ENCODE measurements at places on chromosomes 1 and 21. TPM values are rescaled to one million over a fixed set of nuclear protein-coding genes. Genes with fewer than 3 reads are reported as not detected.

Gene ACTN2
- 0.37 TPM for total RNA-seq

GRCh38 chr1:77281491-77282186, at the start of gene AK5:
Gene AK5 (plus strand): TSS chr1:77282019. CDS start chr1:77282314, 295 bp downstream.
- peak; percentile 71 for DNase-seq

GRCh38 chr21:42114646-42115045, 43.5 kb downstream of the UMODL1 start:
- no peak for DNase-seq

DNA sequence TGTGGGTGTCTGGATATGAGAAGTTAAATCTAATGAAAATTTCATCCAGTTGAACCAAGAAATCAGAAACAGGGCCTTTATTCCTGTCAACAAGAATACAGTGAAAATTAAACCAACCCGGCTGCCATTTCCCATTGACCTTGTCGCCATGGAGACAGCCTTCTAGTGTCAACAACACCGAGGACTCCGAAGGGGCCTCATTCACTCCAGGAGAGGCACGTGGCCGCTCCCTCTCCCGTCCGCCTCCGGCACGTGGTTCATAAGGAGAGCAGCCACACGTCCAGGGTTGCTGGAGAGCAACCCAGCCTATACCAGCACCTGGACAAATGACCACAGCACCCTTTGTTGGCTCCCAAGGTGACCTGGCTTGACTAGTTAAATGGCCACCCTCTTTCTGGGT, 120.3 kb upstream of the VAMP3 start:
- DNase-seq: no peak

Gene SLAMF6
- 48.1 TPM for total RNA-seq

GRCh38 chr1:30735124-30735523, 11.7 kb upstream of the MATN1 start:
- no peak for DNase-seq

- no peak for DNase-seq
Observed at GRCh38 chr1:179575497-179576314, at the start of gene NPHS2. Gene NPHS2 (minus strand): TSS chr1:179575948. CDS start chr1:179575864, 84 bp downstream.

Gene CFAP107
- not detected for total RNA-seq

Gene SYPL2
- total RNA-seq: not detected

Gene ADGRL2
- not detected for total RNA-seq

DNA sequence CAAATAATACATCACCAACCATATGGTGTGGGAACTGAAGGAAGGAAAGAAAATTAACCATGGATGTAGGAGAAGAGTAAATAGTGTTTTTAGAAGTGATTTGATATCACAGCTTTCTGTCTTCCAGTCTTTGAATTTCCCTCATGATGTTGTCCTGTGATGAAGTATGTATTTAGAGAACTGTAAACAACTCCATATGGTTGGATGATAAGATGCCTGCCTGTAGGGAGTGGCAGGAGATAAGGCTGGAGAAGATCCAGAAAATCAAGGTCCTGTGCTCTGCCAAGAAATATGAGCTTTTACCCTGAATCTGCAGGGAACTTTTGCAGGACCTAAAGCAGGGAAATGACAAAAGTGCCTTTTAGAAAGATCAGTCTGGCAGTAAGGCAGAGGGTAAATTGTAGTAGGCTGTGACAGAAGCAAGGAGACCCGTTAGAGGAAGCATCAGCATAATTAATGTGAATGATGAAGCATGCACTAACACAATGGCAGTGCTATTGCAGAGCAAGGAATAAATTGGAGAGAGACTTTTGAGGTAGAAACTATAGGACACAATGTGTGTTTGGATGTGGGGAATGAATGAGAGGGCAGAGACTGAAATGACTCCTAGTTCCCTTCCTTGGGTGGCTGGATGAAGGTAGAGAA, 21.9 kb downstream of the CEPT1 start:
- DNase-seq: no peak

Gene ALG6
- 17.4 TPM for total RNA-seq

Gene RAD54L
- 61.8 TPM for total RNA-seq

Gene SLAMF1
- 41.6 TPM for total RNA-seq

- DNase-seq: no peak
Observed at GRCh38 chr21:46254208-46254975, 25.8 kb upstream of the LSS start.

DNA sequence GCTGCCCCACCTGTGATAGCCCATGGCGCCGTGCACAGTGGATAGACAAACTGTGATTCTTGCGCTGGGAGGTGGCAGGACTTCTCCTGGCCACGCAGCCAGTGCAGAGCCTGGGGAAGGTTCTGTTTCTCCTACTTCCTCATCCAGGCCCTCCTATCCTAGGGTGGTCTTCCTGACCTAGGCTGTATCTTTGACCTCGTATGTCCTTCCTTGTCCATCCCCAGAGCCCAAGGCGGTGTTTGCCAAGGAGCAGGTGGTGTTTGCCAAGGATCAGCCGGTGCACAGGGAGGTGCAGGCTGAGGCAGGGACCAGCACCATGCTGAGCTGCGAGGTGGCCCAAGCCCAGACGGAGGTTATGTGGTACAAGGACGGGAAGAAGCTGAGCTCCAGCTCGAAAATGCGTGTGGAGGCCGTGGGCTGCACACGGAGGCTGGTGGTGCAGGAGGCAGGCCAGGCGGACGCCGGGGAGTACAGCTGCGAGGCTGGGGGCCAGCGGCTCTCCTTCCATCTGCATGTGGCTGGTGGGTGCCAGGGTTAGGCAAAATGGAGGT, 63.9 kb downstream of the OBSCN start:
- DNase-seq: no peak

DNA sequence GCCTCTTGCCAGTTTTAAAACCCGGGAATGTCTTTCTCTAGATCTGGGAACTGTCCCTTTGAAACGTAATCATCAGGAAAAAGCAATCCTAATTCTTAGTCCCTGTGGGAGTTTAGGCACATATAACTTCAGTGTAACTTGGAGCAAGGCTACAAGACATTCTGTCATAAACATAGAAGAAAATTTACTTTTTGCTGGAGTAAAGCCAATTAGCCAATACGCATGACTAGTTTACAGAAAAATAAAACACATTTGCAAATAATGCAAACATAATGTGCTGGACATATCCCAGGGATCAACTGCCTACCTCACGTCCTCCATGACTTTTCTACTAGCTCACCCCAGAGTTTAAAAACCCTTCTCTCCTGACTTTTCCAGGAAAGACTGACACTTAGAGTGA, 970.6 kb downstream of the MRPL39 start:
- no peak for DNase-seq

GRCh38 chr1:10529765-10530164, 55.0 kb downstream of the PEX14 start:
- DNase-seq: no peak

GRCh38 chr1:218463194-218464156, 118.3 kb downstream of the TGFB2 start:
- DNase-seq: no peak

DNA sequence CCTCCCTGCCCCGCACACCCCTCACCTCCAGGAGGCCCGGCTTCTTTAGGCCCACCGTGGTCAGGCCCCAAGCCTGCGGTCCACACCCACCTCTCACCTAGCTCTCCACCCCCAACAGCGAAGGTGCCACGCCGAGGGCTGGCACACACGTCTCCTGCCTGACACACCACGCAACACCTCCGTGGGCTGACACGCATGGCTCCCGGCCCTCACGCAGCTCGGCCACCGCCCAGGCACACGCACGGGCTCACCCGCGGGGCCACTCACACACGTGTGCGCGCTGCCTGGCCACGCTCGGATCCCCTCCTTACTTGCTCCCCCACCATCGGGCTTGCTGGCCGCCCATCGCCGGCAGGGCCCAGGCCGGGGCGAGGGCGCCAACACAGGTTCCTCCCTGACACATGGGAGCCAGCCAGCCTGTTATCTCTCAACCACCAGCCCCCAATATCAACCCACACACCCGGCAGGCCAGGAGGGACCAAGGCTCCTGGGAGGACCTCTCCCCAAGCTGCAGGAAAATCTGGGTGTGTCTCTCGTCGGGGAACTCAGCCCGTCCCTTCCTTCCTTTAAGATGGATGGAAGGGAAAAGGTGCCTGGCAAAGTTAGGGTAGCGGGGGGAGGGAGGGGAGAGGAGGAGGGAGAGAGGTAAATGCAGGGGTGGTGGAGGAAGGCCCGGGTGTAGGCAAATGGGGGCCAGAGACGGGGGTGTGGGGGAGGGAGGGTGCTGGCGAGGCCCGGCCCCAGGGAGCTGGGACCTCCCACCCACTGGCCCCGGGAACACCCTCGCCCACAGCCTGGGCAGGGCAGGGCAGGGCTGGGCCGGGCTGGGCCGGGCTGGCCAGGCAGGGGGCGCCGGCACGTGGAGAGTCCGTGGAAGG, 546 bp downstream of the ELOVL1 start:
- peak; percentile 43 for DNase-seq

Gene HSD11B1
- not detected for total RNA-seq

DNA sequence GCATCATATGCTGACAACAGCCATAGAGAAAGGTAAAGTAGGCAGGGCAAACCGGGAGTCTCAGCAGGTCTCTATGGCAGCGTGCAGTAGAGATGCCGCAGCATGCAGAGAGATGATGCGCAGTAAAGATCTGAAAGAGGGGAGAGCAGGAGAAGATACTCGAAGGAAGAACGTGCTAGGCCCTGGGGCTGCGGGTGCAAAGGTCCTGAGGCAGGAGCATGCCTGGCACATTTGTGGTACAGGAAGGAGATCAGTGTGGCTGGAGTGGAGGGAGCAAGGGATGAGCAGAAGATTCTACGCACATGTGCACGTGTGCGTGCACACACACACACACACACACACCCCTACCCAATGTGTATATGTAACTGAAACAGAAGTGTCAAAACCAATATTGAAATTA, 45.0 kb downstream of the ARHGEF10L start:
- DNase-seq: no peak

DNA sequence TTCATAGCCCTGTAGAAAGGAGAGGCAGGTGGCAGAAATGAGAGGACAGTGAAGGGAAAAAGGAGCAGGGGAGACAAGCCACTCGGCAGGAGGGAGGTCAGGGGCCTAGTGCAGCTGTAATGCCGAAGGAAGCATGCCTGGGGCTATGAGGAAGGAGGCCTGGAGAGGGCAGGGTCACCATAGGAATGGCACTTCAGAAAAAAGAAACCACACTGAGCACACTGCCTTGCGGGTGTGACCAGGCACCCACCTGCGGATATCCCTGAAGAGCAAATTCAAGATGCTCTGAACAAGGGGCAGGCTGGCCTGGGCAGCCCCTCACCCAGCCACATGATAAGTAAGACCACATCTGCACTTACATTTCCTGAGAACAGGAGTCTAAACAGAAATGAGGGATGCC, 104.7 kb downstream of the JAK1 start:
- DNase-seq: no peak

- no peak for DNase-seq
Observed at GRCh38 chr1:56080123-56080522, 499.2 kb downstream of the PLPP3 start.

GRCh38 chr1:211335522-211336157, 9.0 kb downstream of the TRAF5 start:
- no peak for DNase-seq

GRCh38 chr1:164660775-164661174, 101.8 kb downstream of the PBX1 start:
- no peak for DNase-seq

GRCh38 chr1:185439727-185440415, 122.8 kb upstream of the IVNS1ABP start:
- DNase-seq: peak; percentile 52

Gene ZC3H12A
- 29.4 TPM for total RNA-seq

DNA sequence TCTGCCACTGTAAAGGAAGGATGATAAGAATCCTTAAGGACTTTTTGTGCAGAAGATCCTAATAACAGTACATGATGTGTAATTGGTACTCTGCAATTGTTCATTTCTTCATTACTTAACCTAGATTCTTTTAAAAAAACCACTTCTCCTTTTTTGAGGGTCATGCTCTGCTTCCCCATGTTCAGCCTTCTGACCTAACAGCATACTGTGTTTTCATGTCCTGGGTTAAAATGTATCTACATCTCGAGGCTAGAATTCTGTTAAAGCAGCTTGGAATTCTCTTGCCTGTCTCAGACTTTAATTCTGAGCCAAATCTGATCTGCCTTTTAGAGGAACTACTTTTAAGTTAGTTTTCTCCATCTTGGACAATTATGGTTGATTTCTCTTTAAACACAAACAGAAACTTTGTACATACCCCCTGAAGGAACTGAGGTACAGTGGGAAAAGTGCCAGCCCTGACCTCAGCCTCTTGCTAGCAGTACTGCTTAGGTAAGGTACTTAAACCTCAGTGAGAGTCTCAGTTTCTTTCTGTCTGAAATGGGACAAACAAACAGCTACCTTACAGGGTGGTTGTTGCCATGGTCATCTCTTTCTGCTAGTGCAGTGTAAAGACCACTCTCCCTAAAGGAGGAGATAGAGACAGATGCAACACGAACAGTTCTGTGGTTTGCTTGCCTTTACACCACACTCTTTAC, 103.2 kb upstream of the DYNLT5 start:
- DNase-seq: no peak

Gene CSMD2
- not detected for total RNA-seq

GRCh38 chr1:165862448-165862847, 35.0 kb downstream of the UCK2 start:
- no peak for DNase-seq

DNA sequence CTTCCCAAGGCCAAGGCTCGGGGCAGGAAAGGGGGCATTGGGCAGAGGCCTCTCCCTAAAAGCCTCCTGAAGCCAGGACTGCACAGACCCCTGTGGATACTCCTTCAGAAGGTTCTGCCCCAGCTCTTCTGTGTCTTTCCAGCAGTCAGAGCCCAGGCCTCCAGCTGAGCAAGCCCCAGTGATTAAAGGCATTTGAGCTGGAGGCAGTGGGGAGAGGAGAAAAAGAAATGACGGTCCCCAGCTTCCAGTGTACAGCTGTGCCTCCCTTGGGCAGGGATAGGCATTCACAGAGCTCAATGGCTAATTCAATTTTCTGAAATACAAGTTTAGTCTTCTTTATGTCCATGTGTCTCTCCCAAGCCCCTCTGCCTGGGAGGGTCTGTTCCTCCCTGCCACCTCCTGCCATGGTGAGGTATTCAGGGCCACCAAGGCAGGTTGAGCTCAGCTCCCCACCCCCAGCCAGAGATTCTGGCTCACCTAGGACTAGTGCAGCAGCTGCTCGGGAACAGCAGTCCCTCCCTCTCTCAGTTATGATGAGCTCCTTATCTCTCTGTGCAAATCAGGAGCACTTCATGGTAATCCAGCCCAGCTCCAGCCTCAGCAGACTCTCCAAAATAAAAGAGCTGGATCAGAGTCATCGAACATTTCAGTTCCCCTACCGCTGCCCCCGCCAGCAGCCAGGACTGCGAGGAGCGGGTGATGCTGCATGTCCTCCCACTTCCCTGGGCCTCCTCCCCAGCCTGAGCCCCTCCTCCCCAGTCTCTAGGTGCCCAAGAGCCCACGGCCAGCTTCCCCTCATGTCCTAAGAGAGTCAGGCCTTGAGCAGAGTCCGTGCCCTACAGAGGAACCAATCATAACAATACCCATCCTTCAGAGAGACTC, 208.4 kb upstream of the ZC3H12A start:
- no peak for DNase-seq
